Myometrial cell (primary cell): ENCODE measurements at places on chromosomes 3 and 15. TPM values are rescaled to one million over a fixed set of nuclear protein-coding genes. Genes with fewer than 3 reads are reported as not detected.

KIF7 gene
- 12.8 and 13.0 TPM in 2 replicates for total RNA-seq

CAMK2N2 gene
- not detected in 2 replicates for total RNA-seq

LYSMD2 gene
- 4.9 and 16.0 TPM in 2 replicates for total RNA-seq

SNTN gene
- total RNA-seq = not detected in 2 replicates

CHL1 gene
- total RNA-seq = not detected in 2 replicates

SLC22A14 gene
- total RNA-seq = not detected in 2 replicates

SPTSSB gene
- not detected in 2 replicates for total RNA-seq

C2CD4A gene
- not detected in 2 replicates for total RNA-seq

IQCF5 gene
- total RNA-seq = not detected in 2 replicates

PIGB gene
- 12.7 and 27.1 TPM in 2 replicates for total RNA-seq

SLC27A2 gene
- 1.4 TPM in 1 of 2 replicates, not detected in the other for total RNA-seq

SH3BP5 gene
- 16.1 and 16.3 TPM in 2 replicates for total RNA-seq

ACVR2B gene
- 0.29 and 0.89 TPM in 2 replicates for total RNA-seq

CFAP44 gene
- total RNA-seq = 0.18 TPM in 1 of 2 replicates, not detected in the other

ZNF662 gene
- 0.86 and 0.89 TPM in 2 replicates for total RNA-seq

GOLGA8G gene
- total RNA-seq = not detected in 2 replicates

GNAT1 gene
- total RNA-seq = not detected in 2 replicates
